ENCODE measurements at places on chromosomes 1 and 21. TPM values are rescaled to one million over a fixed set of nuclear protein-coding genes. Genes with fewer than 3 reads are reported as not detected.

PLXNA2 gene
- total RNA-seq = 43.1 TPM

PLA2G2F gene
- total RNA-seq = not detected

SPATC1L gene
- total RNA-seq = 3.1 TPM

SPRR1B gene
- total RNA-seq = not detected

ADAMTSL4 gene
- under 0.01 TPM for total RNA-seq

DDX20 gene
- 11.7 TPM for total RNA-seq

RCSD1 gene
- 22.5 TPM for total RNA-seq

MAP3K21 gene
- total RNA-seq = 0.16 TPM

SPATA6 gene
- 1.6 TPM for total RNA-seq

TMEM81 gene
- 2.3 TPM for total RNA-seq

RASSF5 gene
- total RNA-seq = 0.06 TPM

Measured in bladder microvascular endothelial cell (primary cell).